WTC11 (cell line): ENCODE measurements at places on chromosomes 16 and 17. TPM values are rescaled to one million over a fixed set of nuclear protein-coding genes. Genes with fewer than 3 reads are reported as not detected.

The EDC4 gene
- total RNA-seq, result 72.6 to 83.7 TPM (median 74.1 TPM) in 3 replicates

The PARN gene
- total RNA-seq, result 37.7 to 39.4 TPM (median 38.5 TPM) in 3 replicates

The LLGL2 gene
- 94.3 to 103 TPM (median 97.0 TPM) in 3 replicates for total RNA-seq

The CRAMP1 gene
- 24.0 to 27.4 TPM (median 25.9 TPM) in 3 replicates for total RNA-seq

The ITGAL gene
- total RNA-seq, result 0.64 to 1.1 TPM (median 1.0 TPM) in 3 replicates

The SLC5A10 gene
- total RNA-seq, result 0.09 TPM in 1 of 3 replicates, not detected in the others

The GRAP gene
- total RNA-seq, result 0.50 to 0.59 TPM (median 0.55 TPM) in 3 replicates

DNA sequence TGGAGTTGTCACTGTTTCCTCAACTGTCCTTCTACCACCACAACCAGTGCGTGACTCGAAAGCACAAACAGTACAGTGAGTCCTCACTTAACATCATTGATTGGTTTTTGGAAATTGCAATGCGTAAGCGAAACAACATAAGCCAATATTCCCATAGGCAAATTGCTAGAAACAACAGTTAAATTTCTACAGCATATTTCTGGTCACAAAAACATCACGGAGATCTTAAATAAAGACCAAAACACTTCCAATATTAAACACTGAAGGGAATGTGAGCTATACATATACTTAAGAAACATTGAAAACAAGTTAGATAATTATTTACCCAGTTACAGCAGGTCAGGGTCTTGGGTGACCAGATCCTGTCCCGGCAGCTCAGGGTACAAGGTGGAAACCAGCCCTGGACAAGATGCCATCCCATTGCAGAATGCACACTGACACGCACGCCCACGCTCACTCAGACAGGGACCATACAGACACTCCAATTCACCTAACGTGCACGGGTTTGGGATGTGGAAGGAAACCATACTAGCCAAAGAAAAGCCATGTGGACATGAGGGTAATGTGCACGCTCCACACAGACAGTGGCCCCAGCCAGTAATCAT is 4.7 kb downstream of the SLC13A5 start:
- no peak for DNase-seq
- H3K36me3 ChIP-seq, result no peaks in the 10 kb centered on the region
- peaks cover 18% of the 10 kb centered on the region for H3K4me1 ChIP-seq
- H3K4me3 ChIP-seq, result no peak overlapping the region
- H3K27me3 ChIP-seq, result peaks cover 23% of the 10 kb centered on the region

GRCh38 chr17:27608328-27609230 is 22.4 kb upstream of the LGALS9 start:
- H3K27ac ChIP-seq, result peak overlapping the region; percentile 36
- H3K27me3 ChIP-seq, result no peaks in the 10 kb centered on the region
- peaks cover 37% of the 10 kb centered on the region for H3K36me3 ChIP-seq
- no peak for DNase-seq
- no peak overlapping the region for H3K4me3 ChIP-seq

GRCh38 chr17:21211825-21212479 is 2.0 kb downstream of the TMEM11 start:
- H3K4me1 ChIP-seq, result peaks cover 33% of the 10 kb centered on the region
- peak overlapping the region; percentile 60; the same call in 1 of the 2 replicates for H3K27ac ChIP-seq
- no peak for DNase-seq
- H3K4me3 ChIP-seq, result peak overlapping the region; percentile 96
- no peaks in the 10 kb centered on the region; the same call in 1 of the 2 replicates for H3K27me3 ChIP-seq

DNA sequence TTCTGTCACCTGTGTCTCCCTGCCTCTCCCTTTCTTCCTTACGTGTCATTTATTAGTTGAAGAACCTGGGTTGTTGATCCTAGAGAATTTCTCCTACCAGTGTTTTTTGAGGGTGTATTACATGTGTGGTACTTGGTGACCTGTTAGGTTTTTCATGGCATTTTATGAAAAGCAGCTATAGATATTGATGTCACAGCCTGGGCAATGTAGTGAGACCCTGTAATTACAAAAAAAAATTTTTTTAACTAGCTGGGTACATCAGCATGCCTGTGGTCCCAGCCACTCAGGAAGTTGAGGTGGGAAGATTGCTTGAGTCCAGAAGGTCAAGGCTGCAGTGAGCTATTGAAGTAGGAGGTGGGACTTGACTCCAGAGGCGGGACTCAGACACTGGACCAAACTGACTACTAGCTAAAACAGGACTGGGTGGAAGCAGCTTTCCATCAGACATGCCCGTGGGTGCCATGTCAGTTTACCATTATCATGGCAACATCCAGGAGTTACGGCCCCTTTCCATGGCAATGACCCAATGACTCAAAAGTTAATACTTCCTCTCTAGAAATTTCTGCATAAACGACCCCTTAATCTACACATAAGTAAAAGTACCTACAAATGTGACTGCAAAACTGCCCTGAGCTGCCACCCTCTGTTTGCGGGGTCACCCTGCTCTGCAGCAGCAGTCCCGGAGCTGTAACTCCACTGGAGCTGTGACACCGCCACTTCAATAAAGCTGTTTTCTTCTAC is 311.4 kb downstream of the SNX29 start:
- no peaks in the 10 kb centered on the region for H3K36me3 ChIP-seq
- H3K4me1 ChIP-seq, result no peaks in the 10 kb centered on the region
- no peak overlapping the region for H3K27ac ChIP-seq
- DNase-seq, result no peak
- H3K27me3 ChIP-seq, result no peaks in the 10 kb centered on the region

DNA sequence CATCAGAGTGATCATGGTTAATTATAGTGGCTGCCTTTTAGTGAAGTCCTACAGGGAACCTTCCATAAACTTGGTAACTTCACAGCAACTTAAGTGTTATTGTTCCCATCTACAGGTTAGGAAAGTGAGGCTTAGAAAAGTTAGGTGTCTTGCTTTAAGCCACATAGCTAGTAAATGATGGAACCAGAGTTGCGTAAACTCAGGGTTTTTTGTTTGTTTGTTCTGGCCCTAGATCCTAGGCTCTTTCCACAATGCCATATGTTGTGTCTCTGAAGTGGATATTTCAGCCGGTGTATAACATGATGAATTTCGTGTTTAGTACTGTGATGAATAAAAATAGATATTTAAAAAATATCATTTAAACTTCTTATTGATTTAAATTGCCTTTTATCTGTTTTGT is 27.6 kb downstream of the DNAH9 start:
- no peak overlapping the region for H3K4me3 ChIP-seq
- peaks cover 19% of the 10 kb centered on the region for H3K36me3 ChIP-seq
- H3K27me3 ChIP-seq, result peaks cover 5% of the 10 kb centered on the region; the same call in 1 of the 2 replicates
- H3K27ac ChIP-seq, result no peak overlapping the region
- no peaks in the 10 kb centered on the region; the same call in 1 of the 2 replicates for H3K4me1 ChIP-seq
- DNase-seq, result no peak
